ENCODE measurements at places on chromosomes 5 and 9. TPM values are rescaled to one million over a fixed set of nuclear protein-coding genes. Genes with fewer than 3 reads are reported as not detected.

GRCh38 chr9:34633851-34634550 lies 3.6 kb downstream of the SIGMAR1 start:
- H3K27me3 ChIP-seq = peaks cover 13% of the 10 kb centered on the region
- H3K4me3 ChIP-seq = no peak overlapping the region

- no peak for DNase-seq
- peaks cover 3% of the 10 kb centered on the region for H3K27me3 ChIP-seq
- no peak overlapping the region for H3K27ac ChIP-seq
- no peaks in the 10 kb centered on the region for H3K36me3 ChIP-seq
These were observed 15.9 kb downstream of the OR2V1 start for GRCh38 chr5:181114844-181115778.

Gene IL3
- total RNA-seq = not detected

Gene PCDHB9
- total RNA-seq = 0.15 TPM

Gene IQGAP2
- 1.2 TPM for total RNA-seq

- H3K27me3 ChIP-seq = no peaks in the 10 kb centered on the region
- H3K36me3 ChIP-seq = no peaks in the 10 kb centered on the region
- no peak overlapping the region for H3K4me3 ChIP-seq
- no peak for DNase-seq
- no peak overlapping the region for H3K27ac ChIP-seq
- H3K4me1 ChIP-seq = no peaks in the 10 kb centered on the region
These were observed 159.6 kb downstream of the TMEM167A start for GRCh38 chr5:82917584-82917983.

Data from psoas muscle (tissue), 8 donors.